ENCODE measurements at places on chromosomes 7 and 10. TPM values are rescaled to one million over a fixed set of nuclear protein-coding genes. Genes with fewer than 3 reads are reported as not detected.

Gene CCDC146
- polyA plus RNA-seq = 35.6 TPM

Gene AFAP1L2
- 40.2 TPM for polyA plus RNA-seq

DNA sequence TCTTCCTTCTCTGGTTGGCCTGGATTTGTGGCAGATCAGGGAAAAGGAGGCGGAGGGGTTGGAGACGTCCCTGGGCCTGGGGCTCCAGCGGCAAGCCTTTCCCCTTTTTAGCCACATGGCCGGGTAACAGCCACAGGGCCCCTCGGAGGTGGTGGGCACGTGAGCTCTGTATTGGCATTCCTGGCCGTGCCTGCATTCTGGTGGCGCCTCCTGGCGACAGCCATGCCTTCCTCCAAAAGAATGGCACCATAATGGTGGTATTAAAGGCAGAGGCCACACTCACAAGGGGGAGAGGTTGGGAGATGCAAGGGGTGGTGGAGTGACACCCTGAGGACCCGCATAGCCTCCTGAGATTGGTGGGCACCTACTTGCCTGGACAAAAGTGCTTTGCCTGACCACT lies 3.0 kb upstream of the AQP1 start:
- no peak for DNase-seq

DNA sequence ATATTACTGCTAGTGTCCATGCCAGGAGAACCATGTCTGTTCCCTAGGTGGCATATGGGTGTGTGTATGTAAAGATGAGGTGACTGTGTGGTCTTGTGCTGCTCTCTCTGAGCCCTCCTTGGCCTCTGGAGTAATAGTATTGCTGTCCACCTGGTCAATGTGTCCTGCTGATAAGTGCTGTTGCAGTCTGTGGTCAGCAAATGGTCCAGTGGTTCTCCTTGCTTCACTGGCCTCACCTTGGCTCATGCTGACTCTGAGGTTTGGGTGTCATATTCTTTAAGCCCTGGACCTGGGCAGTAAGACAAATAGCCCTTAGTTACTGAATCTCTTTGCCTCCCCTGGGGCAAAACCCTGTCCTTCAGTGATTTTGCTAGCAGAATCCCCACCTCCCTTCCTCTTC lies 56.8 kb downstream of the TPST1 start:
- no peak for DNase-seq

Gene NAT16
- 0.09 TPM for polyA plus RNA-seq

Gene C7orf25
- polyA plus RNA-seq = 8.1 TPM

Gene DLG5
- polyA plus RNA-seq = 44.0 TPM

- no peak for DNase-seq
These were observed 205.9 kb upstream of the SVIL start for GRCh38 chr10:29840516-29841276.

Gene KCP
- 18.5 TPM for polyA plus RNA-seq

- DNase-seq = no peak
These were observed 39.9 kb upstream of the EZH2 start for GRCh38 chr7:148924011-148924410.

GRCh38 chr7:4715410-4715776 lies 33.3 kb downstream of the FOXK1 start:
- DNase-seq = no peak

Gene ASZ1
- polyA plus RNA-seq = not detected

GRCh38 chr10:129110780-129111179 lies 356.3 kb upstream of the MGMT start:
- DNase-seq = no peak

DNA sequence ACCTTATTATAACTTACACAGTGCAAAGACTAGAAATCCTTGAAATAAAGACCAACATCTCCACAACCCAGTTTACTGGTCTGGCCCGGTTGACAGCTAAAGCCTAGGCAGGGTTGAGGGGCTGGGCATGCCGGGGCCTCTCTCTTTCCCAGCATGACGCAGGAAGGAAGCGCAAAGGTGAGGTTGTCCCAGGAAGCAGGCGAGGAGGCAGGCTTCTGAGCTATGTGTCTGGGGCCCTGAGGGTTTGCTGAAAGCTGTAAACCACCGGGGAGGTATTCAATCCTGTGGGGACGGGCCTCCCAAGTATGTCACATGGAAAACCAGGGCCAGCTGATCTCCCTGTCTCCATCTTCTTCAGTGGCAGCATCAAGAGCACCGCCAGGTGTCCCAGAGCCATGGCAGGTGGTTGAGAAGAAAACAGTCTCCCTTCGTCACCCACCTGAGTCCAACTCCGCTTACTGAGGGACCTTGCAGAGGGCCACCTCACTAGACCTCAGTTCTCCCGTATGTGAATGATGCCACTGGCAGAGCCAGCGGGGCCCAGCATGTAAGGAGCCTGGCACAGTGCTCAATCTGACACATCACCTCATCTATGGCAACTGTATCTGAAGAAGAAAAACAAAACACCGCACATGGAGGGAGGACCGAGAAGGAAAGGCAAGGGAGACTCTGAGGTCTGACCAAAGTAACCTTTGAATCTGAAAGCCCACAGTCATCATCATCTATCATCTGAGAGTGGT lies 49.5 kb downstream of the FAM53B start:
- DNase-seq = no peak
